ENCODE measurements at places on chromosomes 1 and 21. TPM values are rescaled to one million over a fixed set of nuclear protein-coding genes. Genes with fewer than 3 reads are reported as not detected.
A peak's percentile ranks its signal among the peaks of the same experiment; 100 is the strongest.

The DARS2 gene
- 8.4 TPM for polyA plus RNA-seq

The RCC2 gene
- 16.8 TPM for polyA plus RNA-seq

The CYP4Z1 gene
- not detected for polyA plus RNA-seq

- H3K4me3 ChIP-seq: no peak overlapping the region
- H3K4me1 ChIP-seq: no peaks in the 10 kb centered on the region
- H3K27me3 ChIP-seq: peaks cover 57% of the 10 kb centered on the region
Observed at GRCh38 chr1:190479050-190479397, 1.4 kb upstream of the BRINP3 start.

- H3K4me1 ChIP-seq: no peaks in the 10 kb centered on the region
- no peak overlapping the region for H3K4me3 ChIP-seq
- H3K27ac ChIP-seq: no peak overlapping the region
- no peaks in the 10 kb centered on the region for H3K27me3 ChIP-seq
- H3K36me3 ChIP-seq: no peaks in the 10 kb centered on the region
Observed at GRCh38 chr1:172906778-172907592, 143.8 kb downstream of the TNFSF18 start.

DNA sequence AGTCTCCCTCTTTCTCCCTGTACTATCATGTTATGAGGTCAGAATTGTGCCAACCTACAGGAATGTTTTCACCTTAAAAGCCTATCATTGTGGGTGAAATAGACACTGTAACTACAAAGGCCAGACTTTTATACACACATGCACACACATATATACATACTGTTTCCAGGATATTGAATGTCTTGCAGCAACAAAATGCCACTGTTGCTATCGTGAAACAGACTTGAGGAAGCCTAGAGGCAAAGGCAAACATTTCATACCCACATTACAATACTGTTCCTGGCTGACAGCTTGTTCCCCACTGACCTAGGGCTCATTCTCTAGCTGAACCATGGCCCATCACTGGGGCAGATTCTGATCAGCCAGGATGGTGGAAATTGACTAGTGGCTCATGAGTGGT, 125.1 kb upstream of the DUSP10 start:
- H3K27me3 ChIP-seq: no peaks in the 10 kb centered on the region
- no peaks in the 10 kb centered on the region for H3K4me1 ChIP-seq
- no peak overlapping the region for H3K27ac ChIP-seq
- no peaks in the 10 kb centered on the region for H3K36me3 ChIP-seq

DNA sequence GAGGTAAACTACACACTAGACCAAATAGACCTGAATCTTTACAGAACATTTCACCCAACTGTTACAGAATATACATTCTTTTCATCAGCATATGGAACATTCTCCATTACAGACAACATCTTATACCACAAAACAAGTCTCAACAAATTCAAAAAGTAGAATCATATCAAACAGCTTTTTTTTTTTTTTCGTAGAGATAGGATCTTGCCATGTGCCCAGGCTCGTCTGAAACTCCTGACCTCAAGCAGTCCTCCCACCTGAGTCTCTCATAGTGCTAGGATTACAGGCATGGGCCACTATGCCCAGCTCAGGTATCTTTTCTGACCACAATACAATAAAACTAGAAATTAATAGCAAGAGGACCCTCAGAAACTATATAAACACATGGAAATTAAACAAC, 36.5 kb downstream of the HSF2BP start:
- no peaks in the 10 kb centered on the region for H3K4me1 ChIP-seq
- H3K27me3 ChIP-seq: no peaks in the 10 kb centered on the region
- H3K27ac ChIP-seq: no peak overlapping the region
- no peak overlapping the region for H3K4me3 ChIP-seq

GRCh38 chr1:161305867-161306519, 3.8 kb downstream of the MPZ start:
- H3K27ac ChIP-seq: peak overlapping the region; percentile 58
- no peaks in the 10 kb centered on the region for H3K27me3 ChIP-seq
- H3K4me1 ChIP-seq: peaks cover 23% of the 10 kb centered on the region
- no peaks in the 10 kb centered on the region for H3K36me3 ChIP-seq
- DNase-seq: peak; percentile 90
- peak overlapping the region; percentile 65 for H3K4me3 ChIP-seq

DNA sequence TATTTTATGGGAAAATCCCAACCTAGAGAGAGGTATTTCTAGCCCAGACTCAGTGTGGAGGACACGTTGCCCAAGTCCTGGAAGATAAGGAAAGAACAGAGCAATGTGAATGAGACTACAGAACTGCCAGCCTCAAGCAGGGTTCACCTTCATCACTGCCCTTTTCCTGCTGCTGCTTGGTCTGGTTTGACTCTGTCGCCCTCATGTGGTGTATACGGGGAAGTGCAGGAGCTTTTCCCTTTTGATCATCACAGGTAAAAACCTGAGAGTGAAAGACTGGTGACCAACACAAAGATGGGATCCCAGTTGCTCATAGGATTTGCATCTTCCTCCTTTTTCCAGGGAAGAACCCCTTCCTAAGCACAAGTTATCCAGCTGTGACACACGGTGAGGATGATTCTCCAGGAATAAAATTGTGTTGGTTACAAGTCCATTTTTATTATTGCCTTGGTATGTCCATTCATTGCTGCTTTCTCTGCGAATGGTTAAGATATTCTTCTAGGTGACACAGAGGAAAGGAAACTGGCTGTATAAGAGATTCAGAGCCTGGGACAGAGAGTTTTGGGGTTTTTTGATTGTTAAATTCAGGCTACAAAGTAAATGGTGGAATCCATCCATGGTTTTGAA, 89.5 kb upstream of the CD53 start:
- H3K4me1 ChIP-seq: no peaks in the 10 kb centered on the region
- DNase-seq: no peak
- no peaks in the 10 kb centered on the region for H3K27me3 ChIP-seq
- H3K4me3 ChIP-seq: no peak overlapping the region
- H3K27ac ChIP-seq: no peak overlapping the region
- H3K36me3 ChIP-seq: no peaks in the 10 kb centered on the region

Measured in sigmoid colon (tissue), 7 donors.